Stimulated activated naive CD4-positive, alpha-beta T cell (primary cell): ENCODE measurements at places on chromosomes 5 and 9.

- DNase-seq, result no peak
Observed at GRCh38 chr5:143165049-143165880, 238.2 kb downstream of the NR3C1 start.

DNA sequence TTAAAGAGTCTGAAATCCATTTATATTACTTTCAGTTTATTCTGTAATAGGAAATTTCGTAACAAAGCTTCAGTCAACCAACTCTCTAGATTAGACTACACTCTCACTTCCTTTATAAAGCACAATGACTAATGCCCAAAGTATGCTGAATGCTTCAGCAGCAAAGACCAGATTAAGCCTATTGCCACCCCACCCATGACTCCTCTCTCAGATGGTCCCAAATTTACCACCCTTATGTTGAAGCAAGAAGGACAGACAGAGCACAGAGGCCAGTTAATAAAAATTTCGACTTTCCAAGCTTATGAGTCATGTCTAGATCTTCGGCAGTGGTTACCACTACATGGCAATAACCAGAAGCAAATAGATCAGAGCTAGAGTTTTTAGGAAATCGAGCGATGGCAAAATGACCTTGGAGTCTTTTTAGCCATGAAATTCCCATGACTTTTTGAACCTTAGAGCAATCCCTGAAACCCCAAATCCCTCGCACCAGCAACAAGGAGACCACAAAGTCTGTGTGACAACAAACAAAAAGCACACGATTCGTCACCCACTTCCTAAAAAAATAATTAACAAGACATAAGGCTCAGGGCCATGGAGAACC, 287.8 kb upstream of the RASA1 start:
- no peak for DNase-seq

- DNase-seq, result no peak
Observed at GRCh38 chr5:156819967-156820581, 30.0 kb upstream of the PPP1R2B start.

- DNase-seq, result no peak
Observed at GRCh38 chr5:175859916-175860315, 11.5 kb upstream of the CPLX2 start.

GRCh38 chr5:54986269-54986654, 869 bp upstream of the ESM1 start:
- no peak for DNase-seq

- DNase-seq, result no peak
Observed at GRCh38 chr9:13860019-13860418, 453.9 kb downstream of the NFIB start.

- DNase-seq, result no peak
Observed at GRCh38 chr9:78592811-78593210, 295.9 kb downstream of the PSAT1 start.

- no peak for DNase-seq
Observed at GRCh38 chr9:36988848-36989247, 45.2 kb downstream of the PAX5 start.

DNA sequence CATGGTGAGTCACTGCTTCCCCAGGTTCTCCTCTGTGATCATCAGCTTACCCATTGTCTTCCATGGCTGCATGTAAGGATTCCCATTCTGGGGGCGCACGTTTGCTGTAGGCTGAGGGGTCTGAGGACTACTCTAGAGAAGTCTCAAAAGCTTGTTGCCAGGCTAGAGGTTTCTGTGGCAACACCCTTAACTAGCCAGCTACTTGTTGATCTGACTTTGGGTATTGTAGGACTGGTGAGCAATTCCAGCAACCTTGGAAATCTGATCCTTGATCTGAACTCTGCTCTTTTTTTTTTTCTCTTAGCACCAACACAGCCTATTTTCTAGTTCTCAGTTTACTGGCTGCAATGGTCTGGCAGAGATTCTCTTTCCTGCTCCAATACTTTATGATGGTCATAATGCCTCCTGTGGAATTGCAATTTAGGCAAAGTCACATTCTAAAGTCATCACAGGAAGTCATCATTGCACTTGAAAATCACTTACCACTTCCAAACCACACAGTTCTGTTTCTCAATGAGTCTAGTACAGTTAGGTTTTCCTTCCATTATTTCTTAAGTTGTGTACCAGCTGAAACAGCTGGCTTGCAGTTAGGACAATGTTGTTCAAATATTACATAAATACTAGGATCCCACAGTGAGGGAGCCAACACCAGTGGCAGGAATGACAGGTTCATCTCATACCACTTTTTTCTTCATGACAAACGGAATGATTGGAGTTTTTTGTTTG, 110.3 kb downstream of the SLC12A2 start:
- no peak for DNase-seq

DNA sequence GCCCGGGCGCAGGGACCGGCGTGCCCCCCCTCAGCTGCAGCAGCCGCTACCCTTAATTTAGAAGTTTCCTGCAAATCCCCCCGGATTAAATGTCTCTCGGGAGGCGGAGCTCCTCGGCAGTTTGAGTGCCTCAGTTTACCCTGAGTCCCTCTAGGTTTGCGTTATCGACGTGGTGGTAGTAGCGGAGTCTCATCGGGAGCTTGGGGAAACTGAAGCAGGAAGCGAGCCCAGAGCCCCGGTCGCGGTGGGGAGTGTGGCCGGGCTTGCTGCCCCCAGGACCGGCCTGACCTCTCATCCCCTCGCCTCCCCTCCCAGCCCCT, 529 bp upstream of the TPM2 start:
- DNase-seq, result no peak

DNA sequence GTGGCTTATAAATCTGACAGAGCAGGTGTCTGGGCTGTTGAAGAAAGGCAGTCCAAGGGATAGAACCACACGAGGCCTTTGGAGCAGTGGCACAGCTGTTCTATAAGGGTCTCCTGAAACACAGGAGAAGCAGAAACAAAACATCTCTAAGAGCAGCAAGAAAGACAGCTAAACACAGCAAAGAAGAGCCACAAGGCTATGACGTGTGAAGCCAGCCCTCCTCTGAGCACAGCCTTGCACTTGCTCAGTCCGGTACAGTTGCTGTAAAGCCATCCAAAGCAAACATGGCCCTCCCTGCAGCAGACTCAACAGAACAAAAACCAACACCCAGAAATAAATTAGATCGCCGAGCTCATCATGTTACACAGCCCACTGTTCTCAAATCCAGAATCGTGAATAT, 2.6 kb upstream of the GZMK start:
- DNase-seq, result no peak

- DNase-seq, result peak; percentile 42
Observed at GRCh38 chr5:172187118-172188032, 649 bp downstream of the STK10 start.

DNA sequence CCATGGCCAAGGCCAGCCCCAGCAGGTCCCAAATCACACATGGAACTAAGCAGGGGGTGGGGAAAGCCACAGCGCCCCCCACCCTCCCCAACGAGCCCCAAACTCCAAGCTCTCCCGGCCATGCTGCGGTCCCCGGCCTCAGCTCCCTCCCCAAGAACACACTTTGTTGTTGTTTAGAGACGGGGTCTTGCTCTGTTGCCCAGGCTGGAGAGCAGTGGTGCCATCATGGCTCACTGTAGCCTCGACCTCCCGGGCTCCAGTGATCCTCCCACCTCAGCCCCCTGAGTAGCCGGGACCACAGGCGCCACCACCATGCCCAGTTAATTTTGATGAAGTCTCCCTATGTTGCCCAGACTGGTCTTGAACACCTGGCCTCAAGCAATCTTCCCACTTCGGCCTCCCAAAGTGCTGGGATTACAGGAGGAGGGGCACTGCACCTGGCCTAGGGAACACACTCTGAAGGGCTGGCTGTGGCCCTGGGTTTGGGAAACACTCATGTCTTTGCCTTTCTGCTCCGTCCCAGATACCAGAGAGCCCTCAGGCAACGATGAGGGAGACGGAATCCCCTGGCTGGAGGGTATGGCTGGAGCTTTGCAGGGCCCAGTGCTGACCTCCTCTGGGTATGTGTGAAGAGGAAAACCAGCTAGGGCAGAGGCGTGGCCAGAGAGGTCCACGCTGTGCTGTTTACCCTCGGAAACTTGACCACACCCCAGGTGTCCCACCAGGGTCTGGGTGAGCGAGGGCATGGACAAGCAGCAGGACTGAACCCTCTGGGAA, 53.2 kb upstream of the UBAC1 start:
- no peak for DNase-seq

DNA sequence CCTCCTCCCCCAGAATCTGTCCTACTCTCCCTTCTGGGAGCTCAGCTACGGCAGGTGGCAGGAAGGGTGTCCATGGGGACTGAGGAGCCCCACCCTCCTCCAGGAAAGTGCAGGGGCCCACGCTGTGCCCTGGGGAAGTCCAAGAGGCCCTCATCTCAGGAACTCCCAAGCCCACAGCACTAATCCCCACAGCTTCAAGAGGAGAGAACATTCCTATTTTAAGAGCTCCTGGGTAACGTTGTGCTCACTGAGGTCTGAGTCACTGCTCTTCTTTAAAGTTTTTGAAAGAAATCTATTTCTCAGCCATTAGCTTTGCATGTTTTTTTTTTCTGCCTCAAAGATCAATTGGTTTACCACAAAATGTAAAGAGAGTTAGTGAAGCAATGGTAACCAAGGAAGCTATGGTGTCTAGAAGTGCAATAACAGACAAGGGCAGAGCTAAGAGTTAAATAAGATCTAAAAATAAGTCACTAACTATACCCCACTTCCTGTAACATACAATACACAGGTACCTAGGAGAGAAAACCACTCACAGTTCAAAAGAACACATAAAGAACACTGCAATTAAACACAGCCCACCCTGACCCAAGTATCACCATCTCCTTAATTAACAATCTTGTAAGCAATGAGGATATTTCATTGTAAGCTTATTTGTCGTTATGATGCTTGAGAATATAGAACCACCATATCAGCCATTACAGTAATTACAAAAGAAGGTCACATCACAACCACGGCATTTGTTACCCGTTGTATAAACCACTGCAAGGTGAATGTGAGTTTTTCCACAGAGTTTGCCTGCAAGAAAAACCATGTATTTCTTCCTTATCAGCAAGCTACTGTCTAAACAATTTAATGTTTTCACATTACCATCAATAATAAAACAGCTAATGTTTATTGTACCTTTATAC, 382.3 kb upstream of the SLC30A5 start:
- DNase-seq, result no peak

GRCh38 chr5:176819476-176819875, 9.1 kb downstream of the UNC5A start:
- no peak for DNase-seq

- DNase-seq, result no peak
Observed at GRCh38 chr5:150175076-150175475, 8.5 kb downstream of the CDX1 start.

DNA sequence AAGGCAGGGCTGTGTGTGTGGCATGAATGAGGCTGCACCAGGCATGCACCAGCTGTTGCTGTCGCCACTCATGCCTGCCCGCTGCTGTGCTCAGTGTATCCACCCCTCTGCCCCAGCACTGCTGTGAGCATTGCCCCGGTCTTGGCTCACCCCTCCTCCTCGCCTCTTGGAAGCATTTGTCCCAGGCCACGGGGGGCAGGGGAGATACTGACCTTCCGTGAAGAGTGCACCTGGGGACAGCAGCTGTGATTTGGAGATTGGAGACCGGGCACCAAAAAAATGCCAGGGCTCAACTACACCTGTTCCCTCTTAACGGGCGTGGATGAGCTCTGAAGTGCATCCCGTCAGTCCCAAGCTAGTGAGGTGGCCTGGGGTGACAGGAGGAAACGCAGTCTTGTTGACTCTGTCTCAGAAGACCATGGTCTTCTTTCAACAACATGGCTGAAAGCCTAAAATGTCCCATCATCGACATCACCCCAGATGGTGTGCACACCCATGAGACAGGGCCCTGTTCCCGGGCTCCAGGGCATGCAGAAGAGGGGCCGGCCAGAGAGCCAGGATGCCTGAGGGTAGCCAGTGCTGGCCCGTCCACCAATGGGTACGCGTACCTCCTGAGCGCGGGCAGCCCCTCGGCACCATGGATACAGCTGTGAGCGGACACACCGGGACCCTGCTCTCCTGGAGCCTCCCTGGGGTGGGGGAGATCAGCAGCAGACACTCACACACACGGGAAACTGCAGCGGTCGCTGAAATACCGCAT, 115.8 kb downstream of the COL5A1 start:
- no peak for DNase-seq

DNA sequence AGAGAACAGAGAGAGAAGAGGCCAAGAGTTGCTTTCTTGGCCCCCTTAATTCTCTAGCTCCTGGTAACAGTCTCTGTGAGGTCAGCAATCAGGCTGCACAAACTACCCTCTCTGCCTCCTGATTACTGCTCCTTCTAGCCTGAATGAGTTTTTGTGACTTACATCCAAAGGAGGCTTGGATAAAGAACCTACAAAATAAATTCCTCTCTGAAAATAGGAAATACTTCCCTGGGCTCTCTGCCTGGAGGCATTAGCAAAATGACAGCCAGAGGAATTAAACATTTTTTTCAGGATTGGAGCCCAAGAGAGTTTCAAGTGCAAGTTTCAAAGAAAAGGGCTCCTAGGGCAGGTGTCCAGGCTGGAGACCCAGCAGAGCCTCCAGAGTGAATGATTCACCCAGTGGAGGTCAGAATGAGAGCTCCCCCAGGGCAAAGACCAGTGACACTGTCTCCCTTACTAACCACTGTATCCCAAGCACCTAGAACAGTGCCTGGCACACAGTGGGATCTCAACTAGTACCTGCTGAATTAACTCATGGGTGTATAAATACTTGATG, 162.5 kb downstream of the SPOCK1 start:
- DNase-seq, result no peak

- peak; percentile 16 for DNase-seq
Observed at GRCh38 chr9:97740848-97741821, 44.0 kb upstream of the XPA start.

- no peak for DNase-seq
Observed at GRCh38 chr5:98433022-98433421, 340.4 kb upstream of the RGMB start.

DNA sequence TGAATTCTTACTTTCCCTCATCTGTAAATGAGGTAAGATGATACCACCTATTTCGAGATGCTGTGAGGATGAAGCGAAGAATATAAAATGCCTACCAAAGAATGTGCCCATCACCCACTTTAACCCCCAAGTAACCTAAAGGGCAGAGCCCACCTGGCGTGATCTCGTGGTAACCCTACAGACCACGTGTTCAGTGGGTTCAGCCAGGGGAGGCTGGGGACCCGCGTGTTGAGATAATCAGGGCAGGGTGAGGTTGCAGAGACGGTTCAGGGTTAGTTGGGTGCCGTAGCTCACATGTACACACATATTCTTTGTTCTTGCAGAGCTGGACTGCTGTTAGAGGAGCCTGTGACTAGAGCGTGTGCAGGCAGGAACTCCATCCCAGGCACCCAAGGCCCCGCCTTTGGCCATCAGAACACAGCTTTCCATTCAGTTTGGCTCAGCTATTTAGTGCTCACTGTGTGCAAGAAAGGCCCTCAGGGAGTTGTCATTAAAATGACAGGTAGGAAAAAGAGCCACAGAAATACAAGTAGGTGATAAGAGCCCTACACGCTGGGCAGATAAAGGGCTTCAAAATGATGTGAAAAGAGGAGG, 56.5 kb upstream of the HAND1 start:
- DNase-seq, result no peak
